NCI-H1930 (cell line): ENCODE measurements at places on chromosomes 12 and 14.

GRCh38 chr12:33944703-33945437 lies 77.4 kb upstream of the ALG10 start:
- no peak for DNase-seq

DNA sequence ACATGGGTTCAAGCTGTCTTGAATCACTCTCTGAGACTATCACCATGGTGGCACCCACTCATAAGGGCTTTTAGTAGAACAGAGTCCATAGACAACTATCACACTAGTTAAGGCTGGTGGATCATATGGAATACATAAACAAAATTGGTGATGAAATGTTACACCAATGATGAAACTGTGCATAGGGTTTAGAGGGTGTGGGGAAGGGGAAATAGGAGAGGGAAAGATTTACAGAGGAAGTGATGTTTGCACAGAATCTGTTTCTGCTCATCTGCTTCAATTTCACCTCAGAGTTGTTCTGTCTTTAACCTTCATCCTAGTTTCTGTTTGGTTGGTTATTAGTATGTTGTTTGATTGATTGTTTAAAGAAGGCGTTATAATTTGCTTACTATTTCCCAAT lies 2.4 kb upstream of the RXYLT1 start:
- no peak for DNase-seq

- no peak for DNase-seq
Observed at GRCh38 chr12:116773276-116773731, 35.2 kb downstream of the RNFT2 start.

DNA sequence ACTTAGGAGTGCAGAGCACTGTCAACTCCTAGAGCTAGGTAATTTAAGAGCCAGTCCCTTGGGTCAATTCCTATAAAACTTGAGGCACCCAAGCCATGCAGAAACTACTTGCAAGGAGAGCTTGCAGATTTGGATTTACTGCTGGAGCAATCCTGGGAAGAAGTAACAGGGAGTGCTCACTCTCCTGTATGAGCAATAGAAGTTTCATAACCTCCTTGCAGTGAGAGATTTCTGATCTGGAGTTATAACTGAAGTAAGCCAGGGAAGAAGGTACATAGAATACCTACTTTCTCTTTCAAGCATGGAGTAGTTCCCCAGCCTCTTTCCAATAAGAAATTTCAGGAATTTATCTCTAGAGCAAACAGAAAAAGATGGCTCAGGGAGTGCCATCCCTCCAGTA lies 650.1 kb upstream of the USP15 start:
- DNase-seq: no peak

- DNase-seq: no peak
Observed at GRCh38 chr12:110501399-110501751, 536 bp downstream of the VPS29 start.

- no peak for DNase-seq
Observed at GRCh38 chr12:28994179-28994715, 154.8 kb upstream of the FAR2 start.

DNA sequence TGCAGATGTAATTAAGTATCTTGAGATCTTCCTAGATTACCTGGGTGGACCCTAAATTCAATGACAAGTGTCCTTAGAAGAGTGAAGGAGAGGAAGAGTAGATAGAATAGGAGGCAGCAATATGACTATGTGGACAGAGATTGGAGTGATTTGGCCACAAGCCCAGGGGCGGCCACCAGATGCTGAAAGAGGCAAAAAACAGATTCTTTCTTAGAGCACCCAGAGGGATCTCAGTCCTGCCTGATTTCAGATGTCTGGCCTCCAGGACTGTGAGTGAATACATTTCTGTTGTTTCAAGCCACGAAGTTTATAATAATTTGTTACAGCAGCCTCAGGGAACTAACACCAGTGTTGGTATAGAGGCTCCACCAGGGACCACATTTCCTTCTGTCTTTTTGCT lies 67.3 kb downstream of the DACT1 start:
- DNase-seq: no peak

DNA sequence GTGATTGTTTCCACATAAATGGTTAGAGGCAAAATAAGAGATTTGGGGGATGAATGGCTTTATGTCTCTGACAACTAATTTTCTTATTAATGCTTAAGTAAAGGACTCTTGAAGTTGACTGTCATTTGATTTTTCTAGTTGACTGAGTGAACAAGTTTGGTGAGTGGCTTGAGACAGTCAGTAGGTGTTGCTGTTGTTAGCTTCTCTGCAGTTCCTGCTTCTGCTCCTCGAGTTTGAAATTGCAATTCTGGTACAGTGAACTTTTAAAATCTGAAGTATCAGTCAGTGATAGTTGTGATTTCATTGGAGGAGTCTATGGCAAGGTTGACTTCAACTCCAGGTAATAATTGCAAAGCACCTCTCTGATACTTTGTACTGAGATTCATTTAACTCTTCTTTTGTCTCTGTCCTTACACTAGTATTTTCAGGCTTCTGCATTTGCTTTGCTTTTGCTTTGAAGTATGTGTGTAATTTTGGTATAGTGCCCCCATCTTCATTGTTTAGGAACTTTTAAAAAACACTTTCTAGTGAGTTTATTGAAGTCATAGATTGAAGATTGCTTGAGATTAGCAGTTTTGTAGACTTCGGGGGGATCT lies 415.5 kb downstream of the PCNX1 start:
- DNase-seq: no peak

DNA sequence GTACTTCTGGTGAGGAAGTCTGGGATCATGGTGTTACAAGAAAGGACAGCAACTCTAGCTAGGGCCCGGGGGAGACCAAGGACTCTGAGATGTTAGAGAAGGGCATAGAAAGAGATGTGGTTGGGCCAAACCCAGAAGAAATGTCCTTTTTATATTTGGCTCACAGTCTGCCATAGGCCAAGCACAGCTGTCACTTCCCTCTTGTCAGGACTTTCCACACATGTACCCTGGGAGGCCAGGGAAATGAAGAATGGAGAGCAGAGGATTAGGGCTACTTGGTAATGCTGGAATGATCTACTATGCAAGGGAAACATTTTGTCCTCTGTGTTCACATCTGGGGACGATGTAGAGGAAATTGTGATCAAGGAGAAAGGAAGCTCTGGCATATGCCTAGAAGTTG lies 9.2 kb downstream of the MYO1A start:
- no peak for DNase-seq

DNA sequence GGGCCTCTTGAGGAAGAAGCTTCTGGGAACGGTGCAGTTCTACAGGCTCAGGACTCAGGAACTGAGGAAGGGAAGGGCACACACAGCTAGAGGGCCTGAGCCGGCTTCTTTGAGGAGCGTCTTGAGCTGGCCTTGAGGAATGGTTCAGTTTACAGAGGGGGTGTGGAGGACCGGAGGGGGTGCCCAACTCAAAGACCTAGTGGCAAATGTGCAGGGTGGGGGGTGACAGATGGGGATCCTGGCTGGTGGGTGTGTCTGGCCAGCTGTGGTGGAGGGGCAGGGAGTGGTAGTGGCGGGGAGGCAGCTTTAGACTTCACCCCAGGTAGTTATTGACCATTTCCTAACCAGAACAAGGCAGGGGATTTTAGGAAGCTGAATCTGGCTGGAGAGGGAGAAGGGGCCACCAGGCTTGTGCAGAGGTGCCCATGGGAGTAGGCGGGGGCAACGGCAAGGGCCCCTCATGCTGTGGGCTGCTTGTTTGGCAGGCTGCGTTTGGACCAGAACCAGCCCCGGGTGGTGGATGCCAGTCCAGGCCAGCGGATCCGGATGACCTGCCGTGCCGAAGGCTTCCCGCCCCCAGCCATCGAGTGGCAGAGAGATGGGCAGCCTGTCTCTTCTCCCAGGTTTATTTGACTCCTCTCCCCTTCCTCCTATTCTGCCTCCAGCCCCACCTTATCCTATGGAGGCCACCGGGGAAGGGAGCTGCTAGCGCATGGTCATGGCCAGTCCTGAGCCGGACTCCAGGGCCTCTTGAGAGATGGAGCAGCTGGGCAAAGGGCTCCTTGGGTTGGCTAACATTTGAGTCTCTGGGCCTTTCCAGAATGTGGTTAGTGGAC lies 27.8 kb downstream of the PAPLN start:
- DNase-seq: no peak

DNA sequence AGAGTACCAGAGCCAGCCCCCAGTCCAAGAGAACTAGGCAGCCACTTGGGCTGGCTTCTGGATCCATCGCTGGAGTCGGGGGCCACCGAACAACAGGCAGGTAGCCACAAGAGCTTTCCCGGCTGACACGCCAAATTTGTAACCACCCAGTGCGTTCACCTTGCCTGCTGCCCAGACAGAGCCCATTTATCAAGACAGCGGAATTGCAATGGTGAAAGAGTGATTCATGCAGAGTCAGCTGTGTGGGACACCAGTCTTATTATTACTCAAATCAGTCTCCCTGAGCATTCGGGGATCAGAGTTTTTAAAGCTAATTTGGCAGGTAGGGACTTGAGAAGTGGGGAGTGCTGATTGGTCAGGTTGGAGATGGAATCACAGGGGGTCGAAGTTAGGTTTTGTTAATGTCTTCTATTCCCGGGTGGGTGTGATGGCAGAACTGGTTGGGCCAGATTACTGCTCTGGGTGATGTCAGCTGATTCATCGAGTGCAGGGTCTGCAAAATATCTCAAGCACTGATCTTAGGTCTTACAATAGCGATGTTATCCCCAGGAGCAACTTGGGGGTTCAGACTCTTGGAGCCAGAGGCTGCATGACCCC lies 64.3 kb downstream of the PDE6H start:
- DNase-seq: no peak

GRCh38 chr14:55092341-55092740 lies 36.7 kb upstream of the LGALS3 start:
- DNase-seq: no peak

- DNase-seq: no peak
Observed at GRCh38 chr12:121804417-121805111, 755 bp downstream of the SETD1B start.

GRCh38 chr12:27555925-27556778 lies 32.1 kb downstream of the PPFIBP1 start:
- no peak for DNase-seq

GRCh38 chr12:18108611-18109010 lies 18.6 kb upstream of the RERGL start:
- DNase-seq: no peak

GRCh38 chr14:84209031-84209430 lies 1320.9 kb upstream of the FLRT2 start:
- no peak for DNase-seq

GRCh38 chr12:12612358-12612757 lies 682 bp downstream of the CREBL2 start:
- DNase-seq: no peak

- DNase-seq: no peak
Observed at GRCh38 chr14:33709283-33709682, 241.6 kb downstream of the EGLN3 start.

GRCh38 chr12:90905691-90906370 lies 49.1 kb downstream of the CCER1 start:
- no peak for DNase-seq

DNA sequence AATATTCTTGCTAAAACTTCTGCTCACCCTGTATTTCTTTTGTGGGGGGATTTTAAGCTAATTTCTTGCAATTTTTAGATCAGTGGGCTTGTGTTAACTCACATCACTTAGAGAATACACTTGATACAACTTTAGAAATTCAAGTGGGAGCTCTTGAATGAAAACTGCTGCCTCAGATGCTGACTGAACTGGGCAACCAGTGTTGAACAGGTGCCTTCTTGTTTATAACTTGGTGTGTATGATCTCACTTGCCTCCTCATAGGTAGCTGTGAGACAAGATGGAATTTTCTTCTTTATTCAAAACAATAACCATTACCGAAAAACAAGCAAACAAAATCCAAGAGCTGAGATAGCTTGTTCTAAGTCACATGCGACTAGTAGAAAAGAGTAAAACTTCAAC lies 63.5 kb downstream of the FGD4 start:
- DNase-seq: no peak

DNA sequence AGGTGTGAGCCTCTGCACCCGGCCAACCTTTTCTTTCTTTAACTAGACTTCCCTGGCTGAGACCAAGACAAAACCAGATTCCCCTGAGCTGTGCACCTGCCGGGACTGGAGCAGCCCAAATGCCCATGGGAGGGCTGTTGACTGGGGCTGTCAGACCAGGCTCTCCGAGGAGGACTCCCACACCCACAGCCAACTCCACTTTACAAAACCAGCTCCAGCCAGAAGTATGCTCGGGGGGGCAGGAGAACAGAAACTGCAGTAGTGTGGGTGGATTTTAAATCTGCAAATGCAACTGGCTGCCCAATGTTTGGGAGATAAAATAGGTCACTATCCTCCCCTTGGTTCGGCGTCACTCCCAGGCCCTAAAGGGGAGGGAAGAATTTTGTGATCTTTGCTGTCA lies 78.5 kb downstream of the VCPKMT start:
- no peak for DNase-seq

DNA sequence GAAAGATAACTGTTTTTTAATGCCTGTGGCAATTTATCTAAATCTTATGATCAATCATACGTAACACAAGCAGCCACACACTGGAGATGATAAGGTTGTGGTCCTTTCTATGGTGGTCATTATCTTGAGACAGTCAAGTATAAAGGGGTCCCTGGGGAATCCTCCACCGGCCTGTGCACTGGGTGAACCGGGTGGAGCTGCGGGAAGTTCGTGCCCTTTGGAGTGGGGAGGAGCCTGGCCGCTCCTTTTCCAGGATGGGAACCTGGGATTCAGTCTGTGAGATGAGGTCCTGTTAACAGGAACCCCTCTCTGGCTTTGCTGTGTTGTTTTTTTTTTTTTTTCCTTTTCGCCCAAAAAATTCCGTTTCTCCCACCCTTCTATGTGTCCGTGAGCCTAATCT lies 167.5 kb upstream of the RPL10L start:
- no peak for DNase-seq

DNA sequence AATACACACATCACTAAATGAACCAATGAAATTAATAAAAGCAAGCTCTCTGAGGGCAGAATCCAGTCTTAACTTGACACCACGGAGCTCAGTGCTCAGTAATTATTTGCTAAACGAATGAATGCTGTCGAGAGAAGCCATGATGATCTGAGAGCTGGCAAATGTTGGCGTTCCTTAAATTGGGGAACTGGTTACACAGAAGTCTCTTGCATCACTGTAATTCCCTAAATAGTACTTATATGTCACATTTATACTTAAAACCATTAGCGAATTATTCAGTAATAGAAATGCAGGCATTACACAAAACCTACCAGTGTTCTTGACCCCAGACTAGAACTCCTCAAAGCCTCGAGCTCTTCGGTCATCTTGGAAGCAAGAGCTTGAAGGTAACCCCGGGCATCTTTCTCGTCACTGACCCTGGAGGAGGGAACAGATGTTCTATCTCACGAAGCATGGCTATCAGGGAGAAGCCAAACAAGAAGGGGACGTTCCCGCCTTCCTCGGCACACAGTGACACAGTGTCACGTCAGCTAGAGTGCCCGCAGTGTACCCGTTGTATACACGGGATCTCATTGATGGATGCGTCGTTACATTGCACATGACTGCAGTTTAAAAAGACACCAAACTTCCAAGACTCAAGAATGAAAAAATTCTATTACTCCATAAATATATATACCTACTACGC lies 43.6 kb downstream of the AMN start:
- no peak for DNase-seq

- no peak for DNase-seq
Observed at GRCh38 chr14:45177076-45177475, 41.3 kb downstream of the FANCM start.
